Activated T-cell treated with anti-CD3 and anti-CD28 coated beads, Interleukin-2, amount 50 U/mL, for 48 hours (primary cell): ENCODE measurements at places on chromosomes 5 and 9.
A peak's percentile ranks its signal among the peaks of the same experiment; 100 is the strongest.

- no peak for DNase-seq
These were observed 30.2 kb downstream of the GOLGA2 start for GRCh38 chr9:128245421-128246151.

- DNase-seq, result no peak
These were observed 20.5 kb downstream of the KIAA1958 start for GRCh38 chr9:112507001-112507680.

DNA sequence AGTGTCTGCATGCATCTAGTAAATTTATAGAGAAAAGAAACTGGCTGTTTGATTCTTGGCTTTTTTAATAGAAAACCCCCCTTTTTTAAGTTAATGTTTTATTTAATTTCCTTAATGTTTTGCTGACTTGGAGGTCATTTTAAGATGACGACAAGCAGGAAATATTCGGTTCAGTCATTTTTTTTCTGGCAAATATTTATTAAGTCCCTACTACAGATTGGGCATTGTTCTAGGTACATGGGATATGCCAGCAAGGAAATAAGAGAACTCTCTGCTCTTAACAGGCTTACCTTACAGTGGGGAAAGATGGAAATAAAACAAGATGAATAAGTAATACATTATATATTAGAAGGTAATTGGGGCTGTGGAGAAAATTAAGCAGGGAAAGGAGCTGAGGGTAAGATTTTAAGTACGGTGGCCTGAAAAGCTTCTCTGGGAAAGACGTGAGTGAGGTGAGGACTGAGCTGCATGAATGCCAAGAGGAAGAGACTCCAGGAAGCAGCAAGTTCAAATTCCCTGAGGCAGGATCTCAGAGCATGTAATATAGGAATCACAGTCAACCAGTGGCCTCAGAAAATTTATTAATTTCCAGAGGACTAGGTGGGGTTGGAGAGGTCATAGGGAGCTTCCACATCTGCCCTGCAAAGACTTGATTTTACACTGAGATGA is 316.0 kb upstream of the DAP start:
- DNase-seq, result no peak

GRCh38 chr5:174599992-174600391 is 124.4 kb upstream of the MSX2 start:
- DNase-seq, result no peak

DNA sequence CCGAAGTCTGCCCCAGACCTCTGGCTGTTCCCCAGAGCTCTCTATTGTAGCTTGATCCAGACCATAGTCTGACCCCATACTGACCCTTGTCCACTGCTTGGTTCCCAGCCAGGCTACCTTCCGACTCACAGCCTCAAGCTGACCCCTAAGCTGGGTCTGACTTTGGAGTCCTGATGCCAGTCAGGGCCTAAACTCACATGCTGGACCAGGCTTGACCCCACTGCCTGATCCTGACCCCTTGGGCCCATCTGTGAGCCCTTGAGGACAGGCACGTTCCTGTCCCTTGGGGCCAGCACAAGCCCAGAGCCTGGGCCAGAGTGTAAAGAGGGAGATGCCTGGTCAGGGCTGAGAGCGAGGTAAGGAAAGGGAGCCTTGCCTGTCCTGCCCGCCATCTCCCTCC is 32.7 kb upstream of the ENHO start:
- no peak for DNase-seq

- no peak for DNase-seq
These were observed 75.7 kb downstream of the NRG2 start for GRCh38 chr5:139967353-139967752.

DNA sequence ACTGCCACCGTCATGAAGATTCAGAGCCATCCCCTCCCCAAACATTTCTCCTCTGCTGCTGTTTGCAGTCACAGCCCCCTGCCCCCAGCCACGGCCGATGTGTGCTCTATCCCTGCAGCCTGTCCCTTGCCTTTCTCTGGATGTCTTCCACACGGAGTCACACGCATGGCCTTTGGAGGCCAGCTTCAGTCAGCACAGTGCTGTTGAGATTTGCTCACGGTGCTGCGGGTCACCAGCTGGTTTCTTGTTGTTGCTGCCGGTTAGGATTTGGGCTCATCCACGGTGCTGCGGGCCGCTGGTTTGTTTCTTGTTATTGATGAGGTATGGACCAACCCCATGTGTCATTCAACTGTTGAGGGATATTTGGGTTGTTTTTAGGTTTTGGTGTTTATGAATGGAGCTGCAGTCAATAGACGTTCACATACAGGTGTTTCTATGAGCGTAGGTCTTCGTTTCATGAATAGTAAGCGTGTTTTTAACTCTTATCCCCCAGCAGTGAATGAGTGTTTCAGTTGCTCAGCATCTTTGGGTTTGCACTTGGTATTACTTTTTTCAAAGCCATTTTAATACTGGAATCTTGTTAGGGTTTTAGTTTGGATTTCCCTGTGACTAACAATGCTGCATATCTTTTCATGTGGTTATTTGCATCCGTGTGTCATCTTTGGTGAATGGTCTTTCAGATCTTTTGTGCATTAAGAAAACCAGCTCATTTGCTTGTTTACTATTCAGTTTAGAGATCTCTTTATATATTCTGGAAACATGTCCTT is 57.6 kb downstream of the AHRR start:
- DNase-seq, result peak; percentile 46

GRCh38 chr5:143693651-143694252 is 118.2 kb upstream of the HMHB1 start:
- peak; percentile 33 for DNase-seq

DNA sequence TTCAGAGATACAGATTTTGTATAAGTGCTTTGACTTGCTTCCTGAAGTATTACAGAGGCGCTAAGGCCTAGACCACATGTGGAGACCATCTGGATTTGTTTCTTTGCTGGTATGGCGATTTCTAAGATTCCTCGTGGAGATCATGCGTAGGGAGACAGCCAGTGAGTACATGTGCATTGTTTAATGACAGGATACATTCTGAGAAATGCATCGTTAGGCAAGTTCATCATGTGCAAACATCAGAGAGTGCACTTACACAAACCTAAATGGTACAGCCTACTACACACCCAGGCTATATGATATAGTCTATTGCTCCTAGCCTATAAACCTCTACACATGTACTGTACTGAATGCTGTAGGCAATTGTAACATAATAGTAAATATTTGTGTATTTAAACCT is 16.5 kb upstream of the CEP120 start:
- DNase-seq, result no peak

- peak; percentile 18 for DNase-seq
These were observed 1.3 kb downstream of the DMRT1 start for GRCh38 chr9:842635-843426.

DNA sequence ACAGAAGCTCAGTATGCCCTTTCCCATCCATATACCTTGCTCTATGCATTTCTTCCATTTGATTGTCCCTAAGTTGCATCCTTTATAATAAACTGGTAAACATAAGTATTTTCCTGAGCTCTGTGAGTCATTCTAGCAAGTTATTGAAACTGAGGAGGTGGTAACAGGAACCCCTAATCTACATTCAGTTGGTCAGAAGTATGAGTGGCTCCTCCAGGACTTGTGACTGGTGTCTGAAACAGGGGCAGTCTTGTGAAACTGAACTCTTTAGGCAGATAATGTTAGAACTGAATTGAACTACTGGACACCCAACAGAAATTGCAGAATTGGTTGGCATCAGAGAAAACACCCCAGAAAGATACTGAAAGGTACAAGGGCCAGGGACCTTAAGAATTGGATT is 133.1 kb upstream of the POU5F2 start:
- no peak for DNase-seq

DNA sequence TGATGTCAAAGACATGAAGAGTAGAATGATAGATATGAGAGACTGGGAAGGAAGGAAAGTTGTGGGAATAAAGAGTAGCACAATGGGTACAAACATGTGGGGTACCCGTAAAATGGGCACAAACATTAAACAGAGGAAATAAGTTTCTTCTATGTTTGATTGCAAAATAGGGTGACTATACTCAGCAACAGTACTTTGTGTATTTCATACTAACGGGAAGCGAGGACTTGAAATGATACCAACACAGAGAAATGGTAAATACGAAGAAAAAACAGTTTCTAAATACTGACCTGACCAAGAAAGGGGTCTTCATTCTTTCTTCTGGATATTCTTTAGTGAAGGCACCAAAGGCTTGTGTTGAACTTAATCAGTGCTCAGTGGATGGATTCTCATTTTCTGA is 31.1 kb downstream of the ATP6V0E1 start:
- DNase-seq, result no peak

GRCh38 chr5:97453263-97453662 is 270.2 kb upstream of the RIOK2 start:
- DNase-seq, result no peak

GRCh38 chr9:86713970-86714369 is 233.3 kb downstream of the GAS1 start:
- DNase-seq, result no peak

DNA sequence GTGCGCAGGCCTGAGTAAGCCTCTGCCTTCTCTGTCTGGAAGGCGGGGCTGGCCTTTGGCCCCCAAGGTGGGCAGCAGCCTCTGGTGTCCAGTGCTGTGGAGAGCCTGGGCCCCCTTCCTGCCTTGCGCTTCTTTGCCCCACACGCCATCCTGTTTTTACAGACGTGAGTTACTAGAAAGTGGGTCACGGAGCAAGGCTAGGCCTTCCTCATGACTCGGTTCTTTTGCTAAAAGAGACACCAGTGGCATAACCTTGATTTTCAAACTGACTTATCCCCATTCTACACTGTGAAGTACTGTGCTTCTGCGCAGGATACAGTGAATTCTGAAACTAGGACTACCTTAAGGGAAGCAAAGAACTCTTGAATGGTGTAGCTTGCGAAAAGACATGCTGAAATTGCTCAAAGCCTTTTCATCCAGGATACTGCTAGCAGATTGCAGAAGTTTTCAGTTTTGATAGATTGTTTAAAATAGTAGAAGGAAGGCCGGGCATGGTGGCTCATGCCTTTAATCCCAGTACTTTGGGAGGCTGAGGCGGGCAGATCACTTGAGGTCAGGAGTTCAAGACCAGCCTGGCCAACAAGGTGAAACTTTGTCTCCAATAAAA is 7.2 kb downstream of the ROPN1L start:
- no peak for DNase-seq

DNA sequence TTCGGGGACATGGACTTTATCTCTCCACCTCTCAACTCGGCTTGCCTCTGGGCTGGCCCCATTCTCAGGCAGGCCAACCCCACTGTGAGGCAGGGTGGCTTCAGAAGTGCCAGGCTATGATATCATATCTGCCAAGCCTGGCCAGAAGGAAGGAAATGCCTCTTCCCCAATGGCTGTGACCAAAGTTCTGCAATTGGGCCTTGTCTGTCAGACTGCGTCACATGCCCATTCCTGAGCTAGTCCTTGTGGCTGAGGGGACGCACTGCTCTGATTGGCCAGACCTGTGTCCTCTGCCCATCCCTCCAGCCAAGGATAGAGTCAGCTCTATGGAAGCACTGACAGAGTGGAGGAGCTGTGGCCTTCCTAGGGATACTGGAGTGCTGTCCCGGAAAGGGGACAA is 11.9 kb downstream of the SMIM23 start:
- no peak for DNase-seq

DNA sequence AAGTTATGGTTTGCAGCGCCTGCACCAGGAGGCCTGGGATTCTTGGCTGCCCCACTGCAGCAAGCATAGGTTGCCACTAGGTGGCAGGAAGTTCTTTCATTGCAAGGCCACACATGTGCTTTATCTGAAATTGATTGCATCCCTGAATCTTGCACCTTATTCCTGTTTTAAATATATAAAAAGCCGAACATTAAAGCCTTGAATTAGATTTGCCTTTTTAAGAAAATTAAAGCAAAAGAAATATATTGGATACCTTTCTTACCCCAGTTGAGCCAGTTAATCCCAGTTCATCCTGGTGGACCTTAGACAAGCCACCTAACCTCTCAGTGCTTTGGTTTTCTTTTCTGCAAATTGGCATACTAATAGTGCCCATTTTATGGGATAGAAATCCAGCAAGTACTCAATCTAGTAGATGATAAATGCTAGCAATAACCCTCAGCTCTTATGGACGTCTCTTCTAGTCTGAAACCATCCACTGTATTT is 6.3 kb upstream of the TRMT10B start:
- peak; percentile 71 for DNase-seq

DNA sequence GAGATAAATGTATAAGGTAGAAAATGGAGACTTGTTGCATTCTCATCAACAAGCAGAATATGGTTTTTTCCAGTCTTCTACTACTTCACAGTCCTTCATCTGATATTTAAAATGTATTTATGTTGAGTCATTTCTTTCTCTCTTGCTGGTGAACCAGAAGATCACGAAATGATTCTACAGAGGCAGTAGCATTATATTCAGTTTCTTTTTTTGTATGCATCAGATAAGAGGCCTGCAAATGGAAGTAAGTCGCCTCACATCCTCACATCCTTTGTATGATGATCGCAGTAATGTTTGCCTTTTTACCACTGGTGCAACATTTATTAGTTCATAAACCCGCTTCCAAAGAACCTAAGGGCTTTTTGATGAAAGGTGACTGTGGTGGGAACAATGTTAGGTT is 22.1 kb upstream of the IL13 start:
- no peak for DNase-seq

DNA sequence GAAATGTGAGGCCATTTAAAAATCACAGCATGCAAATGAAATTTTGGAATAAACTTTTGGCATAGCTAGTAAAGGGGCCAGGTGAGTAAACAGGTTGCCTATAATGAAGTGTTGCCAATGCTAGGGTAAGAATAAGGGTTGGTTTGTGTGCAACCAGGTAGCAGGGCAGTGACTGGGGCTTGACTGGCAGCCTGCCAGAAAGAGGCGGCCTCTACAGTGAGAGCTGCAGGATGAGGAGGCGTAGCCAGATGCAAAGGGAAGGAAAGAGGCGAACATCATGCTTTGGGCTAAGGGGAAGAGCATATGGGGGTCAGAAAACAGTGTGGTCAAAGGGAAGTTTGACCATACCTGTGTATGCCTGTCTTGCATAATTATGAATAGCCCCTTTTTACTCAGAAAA is 70.6 kb downstream of the MAST4 start:
- DNase-seq, result no peak

DNA sequence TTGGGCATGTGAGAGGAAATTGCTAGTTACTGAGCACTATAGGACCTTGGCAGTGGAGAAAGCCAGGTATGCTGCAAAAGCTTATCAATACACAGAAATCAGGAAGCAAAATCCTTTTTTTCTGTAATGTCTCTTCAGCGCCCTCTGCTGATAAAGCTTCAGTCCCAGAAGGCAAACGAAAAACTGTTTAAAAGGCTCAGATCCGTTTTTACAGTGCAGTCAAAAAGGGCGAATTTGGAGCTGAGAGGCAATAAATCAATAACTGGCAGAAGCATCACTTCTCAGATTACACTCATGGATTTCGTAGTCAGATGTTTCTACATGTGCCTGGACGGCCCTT is 1.1 kb upstream of the MAN2A1 start:
- DNase-seq, result no peak
